GM12865 (cell line): ENCODE measurements at places on chromosomes 3 and 15.

DNA sequence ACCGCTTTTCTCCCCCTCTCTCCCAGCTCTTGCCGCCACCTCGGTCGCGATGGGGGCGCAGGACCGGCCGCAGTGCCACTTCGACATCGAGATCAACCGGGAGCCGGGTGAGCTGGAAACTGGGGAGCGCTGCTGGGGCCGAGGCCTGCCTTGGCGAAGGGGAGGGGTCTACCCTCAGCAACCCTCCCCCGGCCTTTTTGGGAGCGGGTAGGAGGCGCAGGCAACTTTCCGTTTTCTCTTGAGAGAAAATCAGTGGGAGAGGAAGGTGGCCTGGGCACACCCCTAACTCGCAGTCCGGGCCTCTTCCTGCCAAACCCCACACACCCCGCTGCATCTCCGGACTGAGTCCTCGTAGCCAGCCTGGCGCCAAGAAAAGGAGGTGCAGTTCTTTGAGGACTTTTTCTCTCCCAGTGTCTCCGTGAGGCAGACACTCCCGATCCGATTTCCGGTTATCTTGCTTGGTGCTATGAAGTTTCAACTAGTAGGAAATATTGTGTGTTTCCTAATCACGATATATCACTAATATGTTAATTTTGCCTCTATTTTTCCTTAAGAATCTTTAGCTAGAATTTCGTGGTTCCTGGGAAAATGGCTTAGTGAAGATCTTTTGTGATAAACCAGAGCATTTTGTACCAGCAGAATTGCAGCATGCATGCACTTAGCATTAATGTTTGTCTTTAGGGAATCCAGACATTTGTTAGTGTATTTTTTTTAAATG is 631 bp downstream of the NKTR start:
- peak; percentile 82 for DNase-seq

DNA sequence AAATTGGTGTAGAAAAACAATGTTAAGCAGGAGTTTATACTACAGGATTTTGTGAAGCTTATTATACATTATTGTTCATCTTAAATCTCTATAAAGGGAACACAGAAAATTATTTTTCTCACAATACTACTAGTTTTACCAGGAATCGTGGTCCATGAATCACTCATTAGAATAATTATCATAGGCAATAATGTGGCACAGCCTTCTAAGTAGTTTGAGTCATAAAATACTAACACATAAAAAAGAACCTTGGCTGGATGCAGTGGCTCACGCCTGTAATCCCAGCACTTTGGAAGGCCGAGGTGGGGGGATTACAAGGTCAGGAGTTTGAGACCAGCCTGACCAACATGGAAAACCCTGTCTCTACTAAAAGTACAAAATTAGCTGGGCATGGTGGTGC is 393.1 kb upstream of the ZNF717 start:
- no peak for DNase-seq

- DNase-seq = no peak
These were observed at the start of gene GRM2 for GRCh38 chr3:51706788-51707731. TSS of gene GRM2 (plus strand) at chr3:51707068. CDS start at chr3:51708984, 1,916 bp downstream.

DNA sequence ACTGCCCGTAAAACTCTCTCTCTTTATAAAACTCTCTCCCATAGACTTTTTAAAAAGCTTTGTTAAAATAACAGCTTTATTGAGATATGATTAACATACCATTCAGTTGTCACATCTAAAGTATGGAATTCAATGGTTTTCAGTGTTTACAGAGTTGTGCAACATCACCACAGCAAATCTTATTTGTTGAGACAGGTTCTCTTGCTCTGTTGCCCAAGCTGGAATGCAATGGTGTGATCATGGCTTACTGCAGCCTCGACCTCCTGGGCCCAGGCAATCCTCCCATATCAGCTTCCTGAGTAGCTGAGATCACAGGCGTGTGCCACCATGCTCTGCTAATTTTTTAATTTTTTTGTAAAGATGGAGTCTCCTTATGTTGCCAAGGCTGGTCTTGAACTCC is 35.9 kb upstream of the TRAK1 start:
- DNase-seq = no peak

- no peak for DNase-seq
These were observed 156.5 kb upstream of the SLC2A2 start for GRCh38 chr3:171183042-171183441.

DNA sequence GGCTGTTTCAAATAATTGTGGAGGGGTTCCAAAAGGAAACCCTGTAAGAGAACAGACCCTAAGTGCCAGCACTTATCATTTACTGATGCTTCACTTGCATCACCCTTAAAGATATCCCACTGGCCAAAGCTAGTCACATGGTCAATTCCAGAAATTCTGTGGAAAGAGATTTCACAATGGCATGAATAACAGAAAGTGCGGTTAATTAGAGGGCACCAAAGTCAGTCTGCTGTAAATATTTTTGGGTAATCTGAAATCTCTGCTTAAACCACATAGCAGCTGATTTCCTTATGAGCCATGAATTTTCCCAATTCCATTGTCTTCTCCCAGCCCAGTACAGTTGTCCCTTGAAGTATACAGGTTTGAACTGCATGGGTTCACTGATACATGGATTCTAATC is 346.1 kb downstream of the SI start:
- DNase-seq = no peak

DNA sequence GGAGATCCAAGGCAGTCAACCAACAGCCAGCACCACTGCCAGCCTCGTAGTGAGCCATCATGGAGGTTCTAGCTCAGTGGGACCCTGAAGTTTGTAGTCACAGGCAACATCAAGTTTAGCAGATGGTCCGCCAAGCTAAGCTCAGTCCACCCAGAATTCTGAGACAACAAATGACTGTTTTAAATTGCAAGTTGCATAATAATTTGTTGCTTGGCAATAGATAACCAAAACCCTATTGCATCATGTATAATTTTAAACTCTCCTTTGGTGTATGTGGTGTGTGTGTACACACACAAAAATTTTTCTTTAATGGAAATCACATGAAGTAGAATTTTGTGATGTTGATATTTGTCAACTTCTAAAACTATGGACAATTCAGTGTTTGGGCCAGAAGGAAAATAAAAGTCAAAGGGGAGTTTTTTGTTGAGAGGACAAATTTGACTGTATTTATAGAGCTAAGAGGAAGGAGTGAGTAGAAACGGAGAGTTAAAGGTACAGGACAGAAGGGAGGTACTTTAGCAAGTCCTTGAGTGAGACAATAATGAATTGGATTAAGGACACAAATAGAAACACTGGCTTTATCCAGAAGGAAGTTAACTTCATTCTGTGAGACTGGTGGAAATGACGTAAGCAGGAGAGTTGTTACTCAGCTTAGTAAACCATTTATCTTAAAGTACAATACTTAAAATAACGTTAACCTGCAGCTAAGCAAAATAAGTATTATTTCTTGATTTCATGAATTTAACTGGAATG is 83.6 kb downstream of the NCEH1 start:
- DNase-seq = no peak

GRCh38 chr15:85600001-85600400 is 194.7 kb downstream of the KLHL25 start:
- DNase-seq = no peak

DNA sequence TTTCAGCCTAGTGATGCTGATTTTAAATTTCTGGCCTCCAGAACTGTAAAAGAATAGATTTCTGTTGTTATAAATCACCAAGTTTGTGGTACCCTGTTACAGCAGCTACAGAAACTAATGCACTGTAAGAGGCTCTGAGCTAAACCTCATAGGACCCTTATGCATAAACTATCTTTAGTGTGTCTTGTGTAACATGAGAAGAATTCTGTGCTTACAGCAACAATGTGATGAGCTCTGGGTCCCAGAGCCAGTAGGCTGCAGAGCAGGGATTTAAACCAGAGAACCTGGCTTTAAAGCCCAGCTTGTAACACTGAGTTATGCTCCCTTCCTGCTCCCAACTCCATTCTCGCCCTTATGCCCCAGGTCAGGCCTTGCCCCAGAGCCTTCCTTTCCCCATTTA is 113.1 kb downstream of the THSD4 start:
- no peak for DNase-seq

GRCh38 chr3:101643861-101644613 is 32.9 kb downstream of the ZBTB11 start:
- DNase-seq = peak; percentile 21

DNA sequence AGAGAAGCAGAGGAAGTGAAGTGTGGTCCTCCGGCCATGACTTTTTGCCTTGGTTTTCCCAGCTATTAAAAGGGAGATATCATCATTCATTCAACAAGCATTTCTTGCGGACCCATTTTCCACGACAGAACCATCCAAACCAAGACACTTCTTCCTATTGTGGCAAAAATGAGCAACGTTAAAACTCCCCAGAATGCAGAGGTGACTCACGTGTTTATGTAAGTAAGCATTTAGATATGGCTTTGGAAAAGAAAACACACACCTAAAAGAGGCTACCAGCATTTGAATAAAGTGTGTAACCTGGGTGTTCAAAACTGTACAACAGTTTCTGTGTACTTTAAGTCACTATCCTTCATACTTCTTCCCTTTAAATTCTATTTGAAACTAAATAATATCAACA is 181.3 kb downstream of the RORA start:
- no peak for DNase-seq
